ENCODE measurements at places on chromosomes 5 and 9. TPM values are rescaled to one million over a fixed set of nuclear protein-coding genes. Genes with fewer than 3 reads are reported as not detected.

PCDHGB2 gene
- total RNA-seq = 0.56 TPM

NME5 gene
- total RNA-seq = 26.2 TPM

CAMLG gene
- total RNA-seq = 34.8 TPM

ADAMTSL1 gene
- 14.8 TPM for total RNA-seq

ADAMTS19 gene
- 3.0 TPM for total RNA-seq

NR5A1 gene
- 0.34 TPM for total RNA-seq

CDC25C gene
- 18.2 TPM for total RNA-seq

CSF1R gene
- 1.1 TPM for total RNA-seq

ADAMTS12 gene
- total RNA-seq = 7.3 TPM

DEPDC1B gene
- 2.9 TPM for total RNA-seq

GRCh38 chr5:123819833-123820232 is 307.9 kb downstream of the CSNK1G3 start:
- ATAC-seq = no peak

GRCh38 chr5:104785097-104785496 is 1222.5 kb upstream of the NUDT12 start:
- no peak for ATAC-seq

- ATAC-seq = no peak
Measured at GRCh38 chr9:87650611-87651295, 75.2 kb upstream of the CTSL start.

DNA sequence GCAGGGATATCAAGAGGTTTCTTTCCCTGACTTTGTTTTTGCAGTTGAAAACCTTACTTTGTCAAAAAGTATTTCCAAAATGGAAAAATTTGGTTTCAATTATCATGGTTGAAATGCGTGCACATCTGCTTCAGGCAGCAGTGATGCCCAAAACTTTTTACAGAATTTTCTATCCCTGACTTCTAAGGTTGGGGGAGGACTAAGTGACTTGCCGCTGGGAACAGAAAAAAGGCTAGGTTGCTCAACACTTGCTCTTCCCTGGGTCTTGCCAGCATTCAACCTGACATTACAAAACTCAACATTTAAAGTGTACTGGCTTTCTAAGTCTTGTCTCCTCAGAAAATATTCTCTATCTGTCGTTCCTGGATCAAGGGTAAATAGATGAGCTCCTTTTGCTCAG is 4.7 kb downstream of the KLHL3 start:
- ATAC-seq = no peak

DNA sequence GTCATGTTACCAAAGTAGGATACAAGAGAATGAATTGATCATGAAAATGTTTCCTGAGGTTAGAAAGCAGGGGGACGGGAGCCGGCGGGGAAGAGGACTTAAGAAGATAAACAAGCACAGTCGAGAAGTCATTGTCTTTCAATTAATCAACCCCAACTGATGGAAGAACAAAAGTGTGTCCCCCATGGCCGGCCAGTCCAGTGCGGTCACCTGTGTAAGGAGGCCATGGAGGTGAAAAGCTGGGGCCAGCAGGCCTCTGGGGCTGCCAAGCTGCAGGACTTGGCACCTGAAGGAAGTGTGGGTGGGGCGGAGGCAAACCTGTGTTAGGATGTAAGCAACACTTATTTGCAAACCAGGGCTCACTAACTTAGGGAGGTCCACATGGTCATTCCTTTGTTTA is 223.3 kb upstream of the TBCA start:
- ATAC-seq = no peak

GRCh38 chr5:100824635-100825034 is 78.4 kb downstream of the ST8SIA4 start:
- no peak for ATAC-seq

GRCh38 chr9:122394265-122395125 is 23.7 kb downstream of the PTGS1 start:
- ATAC-seq = peak; percentile 52

- peak; percentile 90 for ATAC-seq
Measured at GRCh38 chr5:94544031-94544650, 74.3 kb downstream of the KIAA0825 start.

DNA sequence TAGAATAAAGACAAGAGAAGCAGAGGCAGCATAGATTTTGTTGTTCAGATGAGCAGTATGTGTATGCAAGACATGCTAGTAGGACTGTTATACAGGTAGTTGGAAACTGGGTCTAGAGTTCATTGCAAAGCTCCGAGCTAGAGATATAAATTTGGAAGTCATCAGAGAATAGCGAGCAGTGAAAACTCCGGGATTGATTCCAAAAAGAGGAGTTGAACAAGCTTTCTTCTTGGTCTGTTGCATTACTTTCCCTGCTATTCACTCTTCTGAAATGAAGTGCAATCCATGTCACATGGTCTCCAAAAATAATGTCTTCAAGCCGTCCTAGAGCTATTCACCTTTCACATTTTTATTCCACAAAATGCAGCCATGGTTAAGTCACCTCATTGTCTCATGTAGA is 67.9 kb upstream of the ZNF462 start:
- no peak for ATAC-seq

DNA sequence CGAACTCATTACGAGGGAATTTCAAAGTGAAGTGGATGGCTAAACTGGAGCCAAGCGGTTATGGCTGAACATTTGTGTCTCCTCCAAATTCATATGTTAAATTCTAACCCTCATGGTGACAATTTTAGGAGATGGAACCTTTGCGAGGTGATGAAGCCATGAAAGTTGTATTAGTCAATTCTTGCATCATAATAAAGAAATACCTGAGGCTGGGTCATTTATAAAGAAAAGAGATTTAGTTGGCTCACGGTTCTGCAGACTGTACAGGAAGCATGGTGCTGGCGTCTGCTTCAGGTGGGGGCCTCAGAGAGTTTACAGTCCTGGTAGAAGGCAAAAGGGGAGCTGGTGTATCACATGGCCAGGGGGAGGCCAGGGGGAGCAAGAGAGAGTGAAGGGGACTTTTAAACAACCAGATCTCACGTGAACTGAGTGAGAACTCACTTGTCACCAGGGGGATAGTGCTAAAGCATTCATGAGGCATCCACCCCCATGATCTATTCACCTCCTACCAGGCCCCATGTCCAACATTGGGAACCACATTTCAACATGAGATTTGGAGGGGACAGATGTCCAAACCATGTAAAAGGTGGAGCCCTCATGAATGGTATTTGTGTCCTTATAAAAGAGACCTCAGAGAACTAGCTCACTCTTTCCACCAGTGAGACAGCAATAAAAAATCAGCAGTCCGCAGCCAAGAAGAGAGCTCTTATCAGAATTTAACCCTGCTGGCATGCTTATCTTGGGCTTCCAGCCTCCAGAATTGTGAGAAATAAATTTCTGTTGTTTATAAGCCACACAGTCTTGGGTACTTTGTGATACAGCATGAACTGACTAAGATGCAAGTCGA is 143.4 kb downstream of the MTRR start:
- no peak for ATAC-seq

GRCh38 chr5:119070578-119070827 is 384 bp upstream of the DMXL1 start:
- ATAC-seq = peak; percentile 56

DNA sequence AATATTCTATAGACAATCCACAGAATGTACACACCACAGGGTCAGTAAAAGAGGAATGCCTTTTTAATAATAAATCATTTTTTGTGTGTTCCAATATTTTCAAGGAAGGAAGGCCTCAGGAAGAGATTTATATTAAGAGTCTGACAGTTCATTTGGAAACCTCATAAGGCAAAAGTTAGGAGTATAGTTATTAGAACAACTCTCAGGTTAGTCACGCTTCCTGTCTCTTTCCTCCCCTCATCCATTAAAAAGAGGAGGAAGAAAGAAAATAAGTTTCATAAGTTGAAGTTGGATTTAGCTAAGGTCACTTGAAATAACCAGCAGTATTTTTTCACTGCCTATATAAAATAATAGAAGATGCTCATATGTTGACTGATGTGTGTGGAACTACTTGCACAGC is 863.2 kb downstream of the PTPRD start:
- no peak for ATAC-seq

DNA sequence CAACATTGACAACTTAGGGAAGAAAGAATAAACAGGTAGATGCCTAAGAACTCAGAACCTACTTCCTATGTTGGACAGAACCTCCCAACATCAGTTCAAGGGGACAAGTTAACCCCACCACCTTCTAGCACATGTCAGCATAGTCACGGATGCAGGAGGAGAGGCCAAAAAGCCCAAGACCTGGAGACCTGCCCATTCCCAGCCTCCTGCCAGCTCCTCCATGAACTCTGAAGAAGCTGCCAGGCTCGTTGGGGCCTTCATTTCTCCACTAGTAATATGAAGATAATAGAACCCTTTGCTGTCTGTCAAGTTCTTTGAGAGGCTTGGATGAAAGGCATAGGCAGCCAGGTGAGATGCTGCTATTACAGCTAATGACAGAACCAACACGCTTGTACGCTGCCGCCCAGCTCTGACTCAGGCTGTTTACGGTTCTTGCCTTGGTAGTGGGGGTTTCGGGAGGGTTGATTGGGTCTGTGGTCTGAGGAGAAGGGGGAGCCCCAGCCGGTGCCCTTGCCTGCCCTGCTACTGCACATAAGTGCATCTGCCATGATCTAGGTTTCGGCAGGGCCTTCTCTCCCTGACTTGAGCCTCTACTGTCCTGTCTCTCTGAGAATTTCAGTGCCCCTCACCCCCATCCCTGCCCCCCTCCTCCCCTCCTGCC is 82.2 kb downstream of the NRG2 start:
- ATAC-seq = no peak

GRCh38 chr9:128412120-128412790 is 8.4 kb upstream of the CERCAM start:
- peak; percentile 75 for ATAC-seq

DNA sequence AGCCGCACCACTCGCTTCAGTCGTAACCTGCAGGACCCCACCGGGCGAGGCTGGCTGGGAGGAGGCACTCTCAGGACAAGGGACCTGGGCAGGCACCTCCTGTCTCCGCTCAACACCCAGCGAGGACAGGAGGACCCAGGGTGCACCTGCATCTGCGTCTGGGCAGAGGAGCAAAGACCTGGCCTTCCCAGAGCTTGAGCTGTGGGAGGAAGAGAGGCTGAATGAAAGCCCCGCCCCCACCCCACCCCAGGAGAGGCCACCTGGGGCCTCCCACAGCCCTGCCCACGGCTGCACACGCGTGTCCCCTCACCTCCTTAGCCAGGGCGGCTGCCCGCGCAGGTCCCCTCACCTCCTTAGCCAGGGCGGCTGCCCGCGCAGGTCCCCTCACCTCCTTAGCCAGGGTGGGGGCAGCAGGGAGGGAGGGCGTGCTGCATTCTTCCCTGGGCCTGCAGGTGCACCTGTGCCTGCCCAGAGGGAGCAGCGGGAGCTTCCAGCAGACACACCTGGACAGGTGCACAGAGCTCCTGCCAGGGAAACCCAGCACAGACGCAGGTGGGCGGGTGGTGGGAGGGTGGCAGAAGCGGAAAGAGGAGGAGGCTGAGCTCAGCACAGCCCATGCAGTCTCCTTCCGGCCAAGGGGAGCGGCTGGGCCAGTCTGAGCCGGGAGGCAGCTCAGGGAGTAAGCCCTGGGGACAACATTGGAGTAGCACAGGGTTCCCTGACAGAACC is 18.5 kb upstream of the SLC12A7 start:
- ATAC-seq = peak; percentile 52

Measured in motor neuron (in vitro differentiated cells).